Activated CD4-positive, alpha-beta T cell treated with anti-CD3 and anti-CD28 coated beads, Interleukin-10, Interleukin-2, amounts not matched to agents 100 ng/mL and 50 ng/mL, durations not matched to agents 16 hours and 8 hours (primary cell): ENCODE measurements at places on chromosomes 7 and 10.

GRCh38 chr10:44578271-44578670 lies 193.4 kb upstream of the CXCL12 start:
- DNase-seq: no peak

DNA sequence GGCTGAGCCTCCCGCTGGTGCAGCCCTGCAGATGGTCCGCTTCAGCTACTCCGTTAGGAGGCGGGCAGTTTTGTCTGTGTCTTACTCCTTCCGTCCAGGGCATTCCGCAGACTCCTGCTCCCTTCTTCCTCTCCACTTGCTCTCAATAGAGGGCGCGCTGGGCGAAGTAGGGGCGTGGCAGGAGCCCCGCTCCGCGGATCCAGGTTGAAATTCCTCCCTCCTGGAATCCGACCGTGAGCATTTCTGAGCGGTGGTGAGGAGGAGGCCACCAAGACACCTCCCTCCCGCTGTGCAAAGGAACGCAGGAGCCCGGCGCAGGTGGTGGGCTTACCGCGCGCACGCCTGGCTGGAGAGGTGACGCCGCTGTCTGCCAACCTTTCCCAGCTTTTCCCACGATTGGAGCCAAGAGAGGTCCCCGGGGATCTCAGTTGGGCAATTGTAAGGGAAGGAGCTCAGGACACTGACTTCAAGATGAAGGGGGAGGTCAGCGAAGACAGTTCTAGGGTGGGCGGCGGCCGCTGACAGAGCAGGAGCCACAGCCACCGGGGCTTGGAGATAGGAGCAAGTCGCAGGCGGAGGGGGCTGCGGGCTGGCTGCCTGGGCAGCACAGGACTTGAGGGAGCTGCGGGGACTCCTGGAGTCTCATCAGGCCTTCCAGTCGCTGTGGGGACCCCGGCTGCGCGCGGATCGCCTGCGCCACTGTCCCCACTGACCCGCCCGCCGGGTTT lies 1011.3 kb downstream of the XPNPEP1 start:
- DNase-seq: no peak

- DNase-seq: no peak
These were observed 25.4 kb downstream of the INSIG1 start for GRCh38 chr7:155323001-155323638.

DNA sequence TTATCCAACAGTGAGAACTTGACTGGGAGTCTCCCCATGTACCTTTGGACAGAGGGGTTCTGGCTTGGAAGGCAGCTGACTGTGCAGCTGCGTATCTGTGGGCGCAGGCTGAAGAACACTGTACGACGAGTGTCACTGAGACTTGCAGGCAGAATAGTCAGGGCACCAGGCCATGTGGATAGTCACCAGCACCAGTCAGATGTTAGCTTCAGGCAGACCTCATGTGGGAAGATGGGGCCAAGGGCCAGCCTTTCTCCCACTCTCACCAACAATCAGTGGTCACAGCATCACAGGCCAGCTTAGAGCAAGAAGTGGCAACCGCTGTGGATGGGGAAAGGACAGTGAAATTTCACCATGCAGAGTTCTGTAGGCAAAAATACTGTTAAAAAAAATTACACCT lies 43.4 kb upstream of the GJD4 start:
- no peak for DNase-seq

- DNase-seq: no peak
These were observed 341.7 kb downstream of the REEP3 start for GRCh38 chr10:63862860-63863259.

GRCh38 chr7:5278766-5279165 lies 4.0 kb upstream of the SLC29A4 start:
- no peak for DNase-seq

GRCh38 chr10:29895456-29895855 lies 163.9 kb downstream of the JCAD start:
- no peak for DNase-seq

- DNase-seq: no peak
These were observed 19.0 kb downstream of the NAPEPLD start for GRCh38 chr7:103129702-103130549.
